CD4-positive, alpha-beta T cell (primary cell): ENCODE measurements at places on chromosomes 16 and 17.

GRCh38 chr16:65888201-65888600 lies 478.3 kb upstream of the CDH5 start:
- no peak for DNase-seq

DNA sequence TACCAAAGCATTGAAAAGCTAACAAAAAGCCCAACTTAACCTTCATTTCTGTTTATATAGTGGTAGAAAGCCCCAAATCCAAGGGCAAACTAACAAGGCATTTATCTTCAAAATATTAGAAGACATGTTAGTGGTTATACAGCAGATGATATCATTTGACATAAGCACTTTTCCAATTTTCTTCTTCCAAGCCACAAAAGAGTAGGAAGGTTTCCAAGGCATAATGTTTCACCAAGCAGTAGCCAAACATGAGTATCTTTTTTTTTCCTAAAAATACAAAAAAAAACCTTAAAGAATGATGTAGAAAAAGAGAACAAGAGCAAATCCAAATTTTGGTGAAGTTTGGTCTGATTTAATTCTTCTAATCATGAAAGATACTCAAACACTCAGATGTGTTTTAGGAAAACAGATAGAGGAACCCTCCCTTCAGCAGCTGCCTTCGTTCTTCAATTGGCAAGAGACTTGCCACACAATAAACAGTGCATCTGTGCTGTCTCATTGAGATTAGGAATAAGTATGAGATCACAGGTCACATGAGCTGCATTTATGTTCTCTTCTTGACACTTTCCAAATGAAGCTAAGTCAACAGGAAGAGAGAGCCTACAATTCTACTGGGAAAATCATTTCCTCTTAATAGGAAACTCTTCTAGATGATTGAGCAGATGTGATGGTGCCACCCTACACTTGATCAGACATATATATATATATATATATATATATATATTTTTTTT lies 106.7 kb downstream of the TTC19 start:
- no peak for DNase-seq

- DNase-seq, result no peak
Measured at GRCh38 chr17:50725769-50726655, 6.6 kb downstream of the LUC7L3 start.

GRCh38 chr17:30597776-30598288 lies 120.6 kb downstream of the GOSR1 start:
- no peak for DNase-seq

DNA sequence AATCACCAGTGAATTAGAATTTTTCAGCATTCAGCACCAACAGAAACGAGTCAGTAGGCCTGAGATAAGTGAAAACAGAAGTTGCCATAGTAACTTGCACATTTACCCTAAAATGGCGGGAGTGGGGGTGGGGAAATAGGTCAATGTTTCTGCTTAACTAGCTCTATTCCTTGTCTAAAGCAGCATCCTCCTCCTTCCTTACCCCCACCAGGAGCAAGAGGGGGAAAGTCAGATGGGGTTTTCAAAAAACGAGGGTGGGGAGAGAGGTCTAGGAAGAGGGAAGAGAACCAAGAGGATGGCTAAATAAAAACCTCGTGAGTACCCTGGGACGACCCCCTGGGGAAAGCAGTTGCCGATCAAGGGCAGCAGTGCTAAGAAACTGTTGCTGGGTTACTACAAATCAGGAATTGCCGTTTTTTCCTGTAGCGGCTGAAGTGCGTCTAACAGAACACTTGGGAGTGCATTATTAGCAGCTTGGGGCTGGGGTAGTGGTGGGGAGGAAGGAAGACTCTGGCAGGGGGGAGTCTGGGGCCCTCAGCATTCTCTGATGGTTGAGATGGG lies 34.4 kb upstream of the MNT start:
- no peak for DNase-seq

GRCh38 chr16:7716660-7717550 lies 384.3 kb downstream of the RBFOX1 start:
- no peak for DNase-seq

DNA sequence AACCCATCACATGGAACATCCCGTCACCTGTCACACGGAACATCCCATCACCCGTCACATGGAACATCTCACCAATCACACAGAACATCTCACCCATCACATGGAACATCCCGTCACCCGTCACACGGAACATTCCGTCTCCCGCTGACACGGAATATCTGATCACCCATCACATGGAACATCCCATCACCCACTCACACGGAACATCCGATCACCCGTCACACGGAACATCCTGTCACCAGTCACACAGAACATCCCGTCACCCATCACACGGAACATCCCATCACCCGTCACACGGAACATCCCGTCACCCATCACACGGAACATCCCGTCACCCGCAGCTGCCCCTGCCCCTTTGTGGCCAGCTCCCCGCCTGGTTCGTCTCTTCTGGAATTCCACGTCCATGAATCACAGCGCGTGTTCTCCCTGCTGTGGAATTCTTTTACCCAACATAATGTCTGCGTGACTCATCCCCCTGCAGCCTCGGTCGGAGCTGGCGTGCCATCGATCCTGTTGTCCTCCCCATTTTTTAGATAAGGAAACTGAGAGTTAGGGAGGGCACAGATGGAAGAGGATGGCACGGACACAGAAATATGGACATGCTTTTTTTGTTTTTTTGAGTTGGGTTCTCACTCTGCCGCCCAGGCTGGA lies 5.6 kb downstream of the CPNE7 start:
- no peak for DNase-seq

DNA sequence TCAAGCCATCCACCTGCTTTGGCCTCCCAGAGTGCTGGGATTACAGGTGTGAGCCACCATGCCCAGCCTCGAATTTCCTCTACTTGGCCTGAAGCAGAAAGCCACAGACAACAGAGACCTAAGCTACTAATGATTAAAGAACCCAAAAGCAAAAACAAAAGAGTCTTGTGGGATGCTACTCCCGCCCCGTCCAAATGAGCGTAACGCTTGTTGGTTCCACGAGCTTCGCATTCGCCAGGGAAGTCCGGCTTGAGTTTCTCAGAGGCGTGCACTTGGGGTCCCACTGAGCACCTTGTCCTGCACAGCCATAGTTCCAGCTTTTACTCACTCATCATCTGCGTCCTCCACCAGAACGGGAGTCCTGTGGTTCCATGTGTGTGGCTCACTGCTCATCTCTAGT lies 16.0 kb downstream of the CEP295NL start:
- DNase-seq, result no peak

- peak; percentile 80 for DNase-seq
Measured at GRCh38 chr16:711548-712320, 3.2 kb upstream of the METRN start.

DNA sequence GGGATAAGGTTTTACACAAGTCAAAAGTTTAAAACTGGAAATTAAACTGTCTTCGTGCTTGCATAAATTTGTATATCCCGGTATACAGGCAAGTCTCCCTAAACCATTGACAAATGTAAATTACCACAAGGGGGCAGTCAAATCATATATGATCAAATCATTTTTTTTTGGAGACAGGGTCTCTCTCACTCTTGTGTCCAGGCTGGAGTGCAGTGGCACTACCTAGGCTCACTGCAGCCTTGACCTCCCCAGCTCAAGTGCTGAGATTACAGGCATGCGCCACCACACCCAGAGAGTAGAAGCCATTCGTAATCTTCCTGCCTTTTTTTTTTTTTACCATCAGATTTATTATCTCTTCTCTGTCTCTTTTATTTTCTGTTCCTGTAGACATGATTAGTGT lies 18.5 kb downstream of the TOP2A start:
- peak; percentile 7 for DNase-seq

GRCh38 chr17:50055426-50056216 lies at the start of gene ITGA3:
ITGA3 (plus strand) TSS chr17:50056110; CDS start chr17:50056440, 330 bp downstream.
- peak; percentile 66 for DNase-seq

DNA sequence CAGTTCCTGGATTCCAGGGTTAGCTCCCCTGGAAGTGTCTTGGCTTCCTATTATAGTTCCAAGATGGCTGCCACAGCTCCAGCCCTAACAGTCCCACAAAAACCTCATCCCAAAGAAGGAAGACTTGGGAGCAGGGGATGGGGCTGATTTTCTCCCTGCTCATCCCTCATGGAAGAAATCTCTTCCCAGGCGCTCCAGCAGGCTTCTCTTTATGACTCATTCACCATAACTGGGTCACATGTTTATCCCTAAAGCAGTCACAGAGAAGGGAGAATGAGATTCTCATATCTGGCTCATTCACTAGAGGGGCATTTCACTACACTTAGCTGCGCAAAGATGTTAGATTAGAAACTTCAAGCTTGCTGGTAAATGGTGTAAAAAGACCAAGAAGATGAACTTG lies 206.5 kb upstream of the IRX3 start:
- DNase-seq, result no peak

GRCh38 chr17:49987681-49988441 lies 7.2 kb downstream of the DLX3 start:
- no peak for DNase-seq

GRCh38 chr17:79048826-79049755 lies 25.1 kb downstream of the C1QTNF1 start:
- no peak for DNase-seq

GRCh38 chr17:6249732-6250131 lies 179.6 kb downstream of the WSCD1 start:
- no peak for DNase-seq

DNA sequence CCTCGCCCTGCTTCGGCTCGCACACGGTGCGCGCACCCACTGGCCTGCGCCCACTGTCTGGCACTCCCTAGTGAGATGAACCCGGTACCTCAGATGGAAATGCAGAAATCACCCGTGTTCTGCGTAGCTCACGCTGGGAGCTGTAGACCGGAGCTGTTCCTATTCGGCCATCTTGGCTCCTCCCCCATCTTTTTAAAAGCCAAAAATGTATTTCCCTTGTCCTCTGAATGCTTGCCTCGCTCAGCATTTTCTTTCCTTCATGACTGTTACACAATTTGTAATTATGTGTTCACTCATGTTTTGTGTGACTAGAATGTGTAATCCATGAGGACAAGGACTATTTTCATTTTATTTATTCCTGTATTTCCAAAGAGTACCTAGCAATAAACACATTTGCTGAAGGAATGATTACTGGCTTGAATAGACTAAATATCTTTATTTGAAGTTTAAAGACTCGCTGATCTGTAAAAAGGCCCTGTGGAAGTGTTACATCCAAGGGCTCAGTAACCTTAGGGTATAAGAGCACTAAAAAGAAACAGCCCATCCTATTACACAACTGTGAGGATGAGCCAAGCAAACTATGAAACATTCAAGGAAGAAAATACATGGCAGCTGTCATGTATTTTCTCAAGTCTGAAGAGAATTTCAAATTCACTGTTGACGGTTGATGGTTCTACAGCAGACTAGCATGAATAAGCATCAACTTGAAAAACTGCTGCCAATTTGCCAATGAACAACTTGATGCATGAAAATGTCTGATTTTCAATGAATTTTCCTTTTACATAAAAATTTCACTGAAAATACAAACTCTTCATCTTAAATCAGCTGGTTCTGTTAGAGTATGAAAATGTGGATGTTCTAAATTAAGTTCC lies 192.6 kb downstream of the MYO1D start:
- DNase-seq, result no peak

DNA sequence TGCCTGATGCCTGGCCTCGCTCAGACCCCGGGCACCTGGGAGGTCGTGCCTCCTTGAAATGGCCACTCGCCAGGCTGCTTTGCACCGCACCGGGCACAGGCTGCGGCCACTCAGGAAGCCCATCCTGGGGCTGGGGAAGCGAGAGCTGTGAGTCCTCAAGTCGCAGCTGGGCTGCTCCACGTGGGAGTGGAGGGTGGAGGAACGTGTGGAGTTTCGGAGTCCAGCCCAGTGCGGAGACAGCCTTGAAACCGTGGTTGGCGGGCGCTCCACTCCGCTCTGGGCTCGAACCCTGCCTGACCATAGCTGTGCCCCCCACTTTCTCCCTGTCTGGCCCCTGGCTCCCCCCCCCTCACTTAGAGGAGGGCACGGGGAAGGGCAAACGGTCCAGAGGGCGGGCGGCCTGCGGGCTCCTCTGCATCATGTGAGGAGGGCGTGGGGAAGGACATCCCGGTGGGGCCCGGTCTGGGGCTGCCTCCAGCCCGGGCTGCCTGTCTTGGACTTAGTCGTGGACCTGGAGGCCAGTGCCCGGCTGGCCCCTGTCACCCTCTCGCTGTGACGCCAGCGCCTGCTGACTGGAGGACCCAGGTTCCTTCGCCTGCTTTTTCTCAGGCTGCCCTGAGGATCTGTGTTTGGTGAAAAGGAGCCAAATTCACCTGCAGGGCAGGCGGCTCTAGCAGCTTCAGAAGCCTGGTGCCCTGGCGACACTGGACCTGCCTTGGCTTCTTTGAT lies 2.5 kb downstream of the UBE2I start:
- DNase-seq, result no peak

DNA sequence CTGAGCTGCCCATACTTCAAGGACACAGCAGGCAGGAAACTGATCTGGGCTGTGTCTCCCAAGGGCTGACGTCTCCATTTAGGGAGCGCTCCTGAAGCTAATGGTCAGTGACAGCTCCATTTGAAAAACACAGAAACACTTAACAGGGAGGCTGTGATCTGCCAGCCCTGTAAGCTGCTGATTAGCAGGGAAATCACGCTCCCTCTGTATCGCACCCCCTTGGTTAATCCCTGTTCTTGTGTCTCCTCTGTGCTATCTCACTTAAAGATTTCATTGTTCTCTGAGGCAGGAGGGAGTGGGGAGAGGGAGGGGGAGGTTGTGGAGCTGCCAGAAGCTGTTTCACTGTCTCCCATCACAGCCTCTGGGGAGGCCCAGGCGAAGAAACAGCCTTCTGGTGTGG lies 47.4 kb upstream of the CACNG3 start:
- no peak for DNase-seq

GRCh38 chr17:16909472-16910246 lies 62.3 kb downstream of the TNFRSF13B start:
- DNase-seq, result no peak

DNA sequence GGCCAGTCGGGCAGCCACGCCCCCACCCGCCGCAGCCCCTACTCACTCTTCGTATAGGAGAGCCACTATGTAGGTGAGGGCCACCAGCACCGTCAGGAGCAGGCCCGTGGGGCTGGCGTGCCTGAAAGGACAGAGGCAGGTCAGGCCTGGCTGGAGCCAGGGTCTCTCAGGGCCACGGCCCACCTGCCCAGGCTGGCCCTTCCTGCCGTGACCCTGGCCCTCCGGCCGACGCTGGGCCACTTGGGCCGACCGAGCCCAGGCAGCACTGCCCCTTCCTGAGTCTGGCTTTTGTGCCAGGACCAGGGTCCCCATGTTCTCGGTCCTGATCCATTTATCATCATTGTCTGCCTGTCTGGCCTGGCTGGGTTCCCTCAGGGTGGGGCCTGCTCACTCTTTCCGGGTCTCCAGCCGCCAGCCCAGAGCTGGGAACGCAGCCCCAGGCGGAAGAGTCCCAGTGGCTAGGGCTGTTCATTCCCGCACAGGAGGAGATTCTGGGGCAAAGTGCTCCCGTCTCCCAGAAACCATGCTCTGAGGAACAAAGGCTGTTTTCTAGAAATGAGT lies 10.1 kb upstream of the RASD1 start:
- no peak for DNase-seq

DNA sequence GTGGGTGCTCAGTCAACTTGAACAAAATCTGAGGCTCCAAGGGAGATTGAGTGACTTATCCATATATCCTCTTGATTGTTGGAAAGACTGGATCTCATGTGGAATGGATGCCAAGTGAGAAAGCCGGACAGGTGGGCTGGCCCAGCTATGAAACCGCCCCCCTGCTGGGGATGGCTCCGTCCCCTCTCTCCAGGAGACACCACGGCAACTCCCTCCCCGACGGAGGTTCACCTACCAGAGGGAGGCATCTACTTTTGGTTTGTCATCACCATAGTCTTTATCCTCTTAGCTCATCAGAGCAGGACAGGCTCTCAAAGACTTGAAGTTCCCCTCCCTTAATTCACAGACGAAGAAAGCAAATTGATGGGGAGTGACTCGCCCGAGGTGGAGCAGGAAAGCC lies 1.8 kb upstream of the ALG1 start:
- no peak for DNase-seq

GRCh38 chr17:20010099-20010863 lies 1.1 kb downstream of the SPECC1 start:
- DNase-seq, result no peak

GRCh38 chr17:39243155-39243554 lies 17.4 kb upstream of the STAC2 start:
- DNase-seq, result no peak
